Stimulated activated CD4-positive, alpha-beta T cell treated with anti-CD3 and anti-CD28 coated beads, Interleukin-2, amount 100 ng/mL, for 48 hours (primary cell): ENCODE measurements at places on chromosomes 1 and 21.

- no peak for DNase-seq
These were observed 171.9 kb upstream of the USP25 start for GRCh38 chr21:15557925-15558324.

DNA sequence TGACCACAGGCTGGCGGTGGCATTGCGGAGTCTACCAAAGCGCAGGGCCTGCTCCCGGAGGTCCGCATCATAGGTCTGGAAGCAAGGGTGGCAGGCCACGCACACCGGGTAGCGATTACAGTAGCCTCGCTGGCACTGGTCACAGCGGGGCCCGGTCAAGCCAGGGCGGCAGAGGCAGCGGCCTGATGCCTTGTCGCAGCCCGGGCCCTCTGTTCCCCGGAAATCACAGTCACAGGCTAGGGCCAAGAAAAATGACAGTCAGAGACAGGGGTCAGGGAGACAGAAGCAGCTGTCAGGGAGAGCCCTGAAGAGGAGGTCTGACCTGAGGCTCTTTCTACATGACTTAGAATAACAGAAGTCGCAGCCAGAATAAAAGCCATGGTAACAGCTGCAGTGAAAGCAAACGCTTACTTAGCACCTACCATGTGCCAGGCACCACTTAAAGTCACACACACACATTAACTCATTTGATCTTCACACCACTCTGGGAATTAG is 26.4 kb downstream of the LAMB3 start:
- DNase-seq: no peak

DNA sequence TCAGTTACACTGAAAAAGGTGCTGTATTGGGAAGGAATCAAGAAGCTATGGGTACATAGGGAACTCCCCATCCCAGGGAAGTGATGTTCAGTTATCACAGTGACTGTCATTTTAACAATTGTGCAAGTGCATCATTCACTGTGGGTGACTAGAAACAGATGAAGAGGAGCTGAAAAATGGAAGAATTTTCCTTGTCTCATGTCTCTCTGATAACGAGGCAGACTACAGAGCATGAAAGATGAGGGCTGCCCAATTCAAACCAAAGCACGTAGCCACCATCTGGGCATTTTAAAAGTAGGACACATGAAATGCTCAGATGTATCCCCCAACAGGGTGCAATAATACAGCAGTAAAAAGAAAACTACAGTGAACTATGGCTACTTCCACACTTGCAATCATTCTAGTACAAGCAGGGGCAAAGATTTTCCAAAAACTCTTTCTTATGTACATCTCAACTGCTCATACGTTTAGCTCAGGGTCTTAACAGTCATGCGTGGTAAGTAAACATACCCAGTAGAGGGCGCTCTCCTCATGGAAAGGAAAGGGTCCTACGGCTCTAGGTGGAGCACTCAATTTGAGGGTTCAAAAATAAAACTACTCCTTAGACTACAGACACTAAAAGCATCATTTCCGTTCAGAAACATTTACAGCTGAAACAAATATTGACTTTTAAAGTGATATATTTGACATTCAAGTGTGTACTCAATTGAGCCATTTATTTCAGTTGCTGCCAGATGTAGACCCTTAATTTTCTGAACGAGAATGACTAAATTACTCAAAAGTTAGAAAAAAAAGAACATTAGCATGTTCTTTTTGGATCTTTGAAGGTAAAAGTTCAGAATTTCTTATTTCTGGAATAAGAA is 143.2 kb downstream of the KCTD3 start:
- no peak for DNase-seq

- DNase-seq: no peak
These were observed 41.6 kb upstream of the PPIAL4F start for GRCh38 chr1:144551107-144551542.

- DNase-seq: peak; percentile 53
These were observed 51.7 kb downstream of the SLC16A1 start for GRCh38 chr1:112904071-112904830.

DNA sequence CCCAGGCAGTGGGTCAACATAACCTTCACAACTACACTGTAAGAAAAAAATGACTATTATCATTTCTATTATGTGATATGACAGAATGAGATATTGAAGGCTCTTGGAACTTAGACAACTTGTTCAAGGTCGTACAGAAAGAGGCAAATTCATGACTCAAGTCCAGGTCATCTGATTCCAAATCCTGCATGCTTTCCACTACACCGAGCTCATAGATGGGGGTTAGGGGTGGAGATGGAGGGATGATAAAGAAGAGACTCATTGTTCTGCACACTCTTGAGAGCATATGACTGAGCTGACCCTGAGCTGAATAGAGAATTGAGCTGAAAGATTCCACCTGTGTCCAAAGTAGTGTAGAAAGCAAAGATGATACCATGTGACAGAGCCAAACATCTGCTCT is 2.8 kb downstream of the FCRL6 start:
- no peak for DNase-seq

- DNase-seq: no peak
These were observed 66.0 kb upstream of the GRIK3 start for GRCh38 chr1:37100310-37100709.
